ENCODE measurements at places on chromosomes 5 and 9.

GRCh38 chr9:129073404-129073803, 7.5 kb upstream of the DOLPP1 start:
- peak; percentile 14 for DNase-seq

GRCh38 chr5:81856948-81857928, 106.3 kb upstream of the SSBP2 start:
- no peak for DNase-seq

DNA sequence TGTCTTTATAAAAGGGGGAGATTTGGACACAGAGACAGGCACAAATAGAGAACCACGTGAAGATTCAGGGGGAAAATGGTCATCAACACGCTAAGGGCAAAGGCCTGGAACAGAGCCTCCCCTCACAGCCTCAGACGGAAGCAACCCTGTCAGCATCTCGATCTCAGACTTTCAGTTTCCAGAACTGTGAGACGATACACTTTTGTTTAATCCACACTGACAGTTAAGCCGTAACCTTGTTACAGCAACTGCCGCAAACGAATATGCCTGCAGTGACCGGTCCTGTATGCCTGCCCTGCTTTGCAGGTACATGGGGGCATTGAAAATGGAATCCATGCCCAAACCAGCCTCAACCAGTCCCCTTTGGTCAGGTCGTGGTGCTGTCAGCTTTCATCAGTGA, 139.5 kb downstream of the ATPSCKMT start:
- DNase-seq = no peak

- no peak for DNase-seq
These were observed 100.1 kb downstream of the SUSD1 start for GRCh38 chr9:112075009-112075378.

- peak; percentile 46 for DNase-seq
These were observed at the start of gene PTGER4 for GRCh38 chr5:40679913-40680681. PTGER4 (plus strand) TSS chr5:40679915; CDS start chr5:40680994, 1,079 bp downstream.

- DNase-seq = no peak
These were observed 617.9 kb downstream of the BNC2 start for GRCh38 chr9:16252616-16253015.

- DNase-seq = no peak
These were observed 436.2 kb downstream of the GABRG2 start for GRCh38 chr5:162503796-162504195.

GRCh38 chr5:108148715-108149139, 233.2 kb downstream of the FBXL17 start:
- no peak for DNase-seq

DNA sequence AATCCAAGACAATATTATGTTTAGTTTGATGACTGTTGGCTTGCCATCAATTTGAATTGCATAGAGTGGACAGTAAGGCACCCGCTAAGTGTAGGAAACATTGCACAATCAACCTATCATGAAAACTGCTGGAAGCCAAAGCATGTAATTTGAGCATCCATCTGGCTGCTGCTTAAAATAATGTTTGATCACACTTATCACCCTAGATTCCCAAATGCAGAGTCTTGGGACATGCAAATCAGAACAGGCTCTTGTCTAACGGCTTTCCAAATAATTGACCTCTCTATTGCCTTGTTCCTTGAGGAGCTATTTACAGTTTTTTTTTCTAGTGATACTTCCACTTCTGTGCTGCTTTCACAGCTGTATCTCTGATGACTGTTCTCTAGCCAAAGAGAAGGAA, 342.1 kb downstream of the PRR16 start:
- DNase-seq = no peak

DNA sequence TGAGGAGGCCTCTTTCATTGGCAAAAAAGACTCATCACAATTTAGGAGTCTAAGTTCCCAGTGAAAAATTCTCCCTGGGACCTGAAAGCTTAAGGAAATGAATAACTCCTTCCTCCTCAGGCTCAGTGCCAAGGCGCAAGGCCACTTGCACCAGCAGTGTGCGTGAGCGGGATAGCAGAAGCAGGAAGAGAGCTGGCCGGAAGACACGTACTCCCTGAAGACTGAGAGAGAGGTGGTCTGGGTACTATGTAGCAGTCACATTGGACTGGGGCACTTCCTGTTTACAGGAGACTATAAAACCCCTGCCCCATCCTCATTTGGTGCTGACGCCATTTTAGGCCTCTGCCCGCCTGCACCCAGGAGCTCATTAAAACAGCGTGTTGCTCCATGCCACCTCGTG, 66.3 kb upstream of the IL33 start:
- DNase-seq = no peak

- DNase-seq = no peak
These were observed 123.5 kb upstream of the TARS1 start for GRCh38 chr5:33317271-33317670.

GRCh38 chr9:125989524-125990180, 242.5 kb downstream of the PBX3 start:
- no peak for DNase-seq

DNA sequence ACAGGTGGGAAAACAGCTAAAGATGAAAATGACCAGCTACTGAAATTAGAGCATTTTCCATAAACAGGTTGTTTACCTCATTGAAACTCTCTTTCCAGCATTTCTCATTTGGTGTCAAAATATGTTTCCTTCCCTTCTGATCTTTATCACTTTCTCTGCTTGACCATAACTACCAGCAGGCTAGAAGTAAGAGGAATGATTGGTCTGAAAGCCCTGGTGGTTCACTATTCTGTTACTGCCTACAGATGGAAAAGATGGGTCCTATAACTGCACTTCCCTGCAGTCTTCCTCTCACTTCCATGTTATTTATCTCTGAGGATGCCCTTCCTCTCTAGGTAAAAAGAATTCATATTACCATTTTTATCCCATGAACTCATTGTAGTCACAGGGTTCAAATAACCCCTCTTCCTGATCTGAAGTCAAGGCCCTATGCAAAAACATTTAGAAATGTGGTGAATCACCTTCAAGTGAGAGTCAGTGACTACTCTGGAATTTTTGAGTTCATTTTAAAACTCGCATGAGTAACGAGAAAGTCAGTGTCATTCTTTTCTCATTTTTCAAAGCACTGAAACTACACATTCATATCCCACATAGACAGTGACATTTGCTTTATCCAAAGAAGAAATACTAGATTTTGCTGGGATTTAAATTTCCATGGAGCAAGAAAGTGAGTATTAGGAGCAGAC, 51.7 kb downstream of the ZNF474 start:
- no peak for DNase-seq

- no peak for DNase-seq
These were observed 599.8 kb downstream of the EBF1 start for GRCh38 chr5:158499892-158500418.

DNA sequence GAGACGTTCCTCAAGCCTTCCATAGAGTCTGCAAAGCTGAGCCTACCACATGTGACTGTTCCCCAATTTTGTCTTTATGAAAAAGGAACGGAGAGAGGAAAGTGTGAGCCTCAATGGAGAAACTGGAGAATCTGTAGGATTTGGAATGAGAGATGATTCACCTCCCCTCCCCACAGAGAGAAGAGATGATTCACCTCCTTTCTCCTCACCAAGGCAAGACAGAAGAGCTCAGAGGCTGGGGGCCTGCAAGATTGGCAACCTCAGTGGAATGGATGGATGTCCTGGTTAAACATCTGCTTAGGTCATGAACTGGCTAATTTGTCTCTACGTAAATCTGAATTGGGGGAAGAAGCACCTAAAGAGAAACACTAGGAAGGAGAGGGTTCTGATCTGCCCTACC, 17.0 kb upstream of the MOCS2 start:
- no peak for DNase-seq

- no peak for DNase-seq
These were observed 3.3 kb downstream of the ACSL6 start for GRCh38 chr5:132008163-132008473.

GRCh38 chr5:1557114-1557873, 33.5 kb upstream of the LPCAT1 start:
- DNase-seq = no peak

DNA sequence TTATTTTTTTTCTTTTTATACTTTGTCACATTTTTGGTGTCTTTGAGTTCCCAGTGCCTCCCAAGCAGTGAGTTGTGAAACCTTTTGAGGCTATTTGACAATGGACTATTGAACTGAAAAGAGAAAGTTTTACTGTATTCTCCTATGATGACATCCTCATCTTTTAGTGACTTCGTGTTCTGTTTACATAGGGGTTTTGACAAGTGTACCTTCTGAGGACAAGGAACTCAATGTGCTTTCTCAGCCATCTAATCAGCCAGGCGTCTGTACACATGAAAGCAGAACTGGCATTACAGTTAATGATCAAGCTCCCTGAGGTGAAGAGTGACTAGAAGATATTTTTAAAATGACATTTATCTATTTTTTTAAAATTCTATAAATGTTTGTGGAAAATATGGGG, 175.5 kb downstream of the ANXA1 start:
- DNase-seq = no peak

GRCh38 chr9:117002686-117003085, 315.6 kb downstream of the TRIM32 start:
- no peak for DNase-seq

DNA sequence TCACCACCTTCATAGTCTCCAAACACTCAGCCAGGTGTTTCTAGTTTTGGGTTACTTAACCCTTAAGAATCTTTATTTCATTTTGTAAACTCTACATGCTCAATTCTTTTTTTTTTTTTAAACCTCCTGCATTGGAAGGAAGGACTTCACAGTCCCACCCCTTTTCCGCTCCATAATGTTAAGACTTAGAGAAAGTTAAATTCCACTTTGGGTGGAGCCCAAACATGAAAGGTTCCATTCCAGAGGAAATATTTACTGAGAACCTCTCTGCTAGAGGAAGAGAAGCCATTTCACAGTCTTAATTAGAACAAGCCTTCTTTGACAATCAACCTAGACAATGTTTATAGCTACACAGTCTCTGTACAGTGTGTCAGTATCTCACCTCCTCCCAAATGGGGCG, 312.3 kb downstream of the MLLT3 start:
- DNase-seq = no peak

GRCh38 chr5:34663771-34664496, 7.8 kb downstream of the RAI14 start:
- no peak for DNase-seq

DNA sequence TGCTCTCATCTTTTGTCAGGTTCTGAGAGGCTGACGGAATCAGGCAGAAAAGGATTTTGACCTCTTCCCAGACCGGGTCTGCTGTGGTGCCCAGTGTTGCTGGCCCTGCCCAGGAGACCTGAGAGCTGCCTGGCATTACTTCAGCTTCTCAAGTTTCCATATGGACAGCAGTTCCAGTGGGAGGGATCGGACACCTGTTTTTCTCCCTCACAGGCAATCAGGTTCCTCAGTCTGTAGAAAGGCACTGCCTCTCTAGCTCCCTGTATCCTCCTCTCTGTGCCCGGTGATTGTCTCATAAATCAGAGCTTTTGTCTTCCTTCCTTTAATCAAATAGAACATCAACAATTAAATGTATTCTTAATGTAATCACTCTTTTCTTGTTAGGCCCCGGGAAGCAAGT, 198.7 kb downstream of the SEMA6A start:
- DNase-seq = no peak

- DNase-seq = no peak
These were observed 122.6 kb downstream of the FBXL17 start for GRCh38 chr5:108259306-108259705.

- no peak for DNase-seq
These were observed 574.2 kb downstream of the RAB3C start for GRCh38 chr5:59157068-59157467.

- DNase-seq = no peak
These were observed 130.3 kb upstream of the DMRT1 start for GRCh38 chr9:710951-711745.

DNA sequence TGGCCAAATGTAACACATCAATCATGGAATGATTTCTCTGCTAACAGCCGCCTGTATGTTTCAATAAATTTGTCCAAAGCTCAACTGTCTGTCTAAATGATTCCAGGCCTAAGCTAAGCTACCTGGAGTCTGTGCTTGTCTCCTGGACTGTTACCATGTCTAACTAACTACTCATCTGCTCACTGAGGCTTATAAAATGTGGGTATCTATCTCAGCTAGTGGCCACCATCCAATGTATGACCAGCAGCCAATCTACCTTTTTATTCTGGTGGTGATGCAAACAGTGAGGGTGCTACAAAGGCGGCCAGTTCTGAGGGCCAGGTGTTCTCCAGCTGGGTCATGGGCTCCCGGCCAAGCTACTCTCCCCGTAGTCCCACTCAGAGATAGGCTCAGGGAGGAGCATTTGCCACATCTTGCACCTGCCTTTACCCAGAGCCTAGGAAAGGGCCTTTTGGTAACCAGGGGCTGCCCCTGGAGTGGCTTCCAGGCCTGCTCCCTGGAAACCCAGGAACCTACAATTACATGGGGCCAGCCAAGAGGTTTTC, 59.1 kb downstream of the PFDN1 start:
- no peak for DNase-seq

- no peak for DNase-seq
These were observed 73.0 kb downstream of the ENC1 start for GRCh38 chr5:74567411-74567995.

DNA sequence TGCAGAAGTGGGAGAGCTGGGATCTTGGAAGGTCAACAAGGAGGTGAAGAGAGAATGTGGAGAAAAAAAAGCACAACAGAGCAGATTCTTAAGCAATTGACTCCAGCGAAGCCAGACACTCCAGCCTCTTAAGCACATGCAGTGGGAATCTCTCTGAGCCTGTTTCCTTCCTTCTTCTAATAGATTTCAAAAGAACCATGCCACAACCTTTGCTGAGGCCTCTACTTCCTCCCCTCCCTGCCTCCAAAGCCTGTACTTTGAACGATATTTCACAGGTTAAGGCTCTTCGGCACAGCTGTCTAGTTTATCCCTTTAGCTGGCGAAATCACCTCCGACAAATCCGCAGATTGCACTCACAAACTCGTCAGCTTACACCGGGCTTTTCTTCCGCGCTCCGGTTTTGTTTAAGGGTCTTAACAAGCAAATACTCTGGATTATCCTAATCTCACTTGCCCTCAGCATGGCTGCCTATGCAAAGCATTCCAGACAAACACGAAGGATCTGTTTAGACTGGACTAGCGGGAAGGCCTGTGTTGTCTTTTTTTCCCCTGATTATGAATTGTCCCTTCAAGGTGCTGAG, 211.6 kb upstream of the PANK3 start:
- DNase-seq = no peak

DNA sequence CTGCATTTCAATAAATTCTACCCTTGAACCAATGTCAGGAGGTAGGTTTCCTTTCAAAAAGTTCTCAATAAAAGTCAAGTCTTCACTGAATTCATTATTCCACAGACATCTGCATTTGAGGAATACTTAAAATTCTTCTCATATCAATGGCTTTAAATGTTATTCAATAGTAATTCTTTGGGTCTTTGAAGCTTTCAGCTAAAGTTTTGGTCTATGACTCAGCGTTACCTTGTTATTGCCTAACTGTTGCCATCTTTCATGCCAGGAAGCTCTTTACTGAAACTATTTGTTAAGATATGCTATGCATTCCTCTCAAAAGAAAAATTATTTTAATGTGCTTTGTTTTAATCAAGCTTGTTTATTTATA, 170.5 kb downstream of the NNT start:
- no peak for DNase-seq

- no peak for DNase-seq
These were observed 41.7 kb downstream of the UNC5A start for GRCh38 chr5:176851871-176852658.

- no peak for DNase-seq
These were observed 30.0 kb downstream of the DNAJC21 start for GRCh38 chr5:34959323-34959722.

All from CD4-positive, alpha-beta T cell treated with Interleukin-21 for 1 hour (primary cell).